ENCODE measurements at places on chromosomes 11 and 22.

DNA sequence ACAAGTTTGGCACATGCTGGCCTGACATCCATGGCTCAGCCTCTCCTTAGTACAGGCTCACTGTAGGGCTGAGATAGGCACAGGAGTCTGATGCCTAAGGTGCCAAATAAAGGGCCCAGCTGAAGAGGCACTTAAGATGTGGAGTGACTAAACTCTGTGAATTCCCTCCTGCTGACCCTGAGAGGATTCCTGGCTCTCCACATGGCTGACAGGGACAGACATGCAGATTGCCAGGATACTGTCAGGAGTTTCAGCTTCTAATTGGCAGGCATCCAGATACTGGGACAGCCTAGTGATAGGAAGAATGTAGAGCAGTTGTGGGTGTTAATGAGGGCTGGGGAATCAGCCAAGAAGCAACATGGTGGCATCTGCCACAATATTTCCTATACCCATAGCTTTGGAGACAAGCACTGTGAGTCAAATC lies 558.7 kb downstream of the INSC start:
- no peaks in the 10 kb centered on the region for H3K27me3 ChIP-seq
- H3K27ac ChIP-seq: no peak overlapping the region
- no peak overlapping the region for H3K4me3 ChIP-seq
- H3K36me3 ChIP-seq: no peaks in the 10 kb centered on the region

DNA sequence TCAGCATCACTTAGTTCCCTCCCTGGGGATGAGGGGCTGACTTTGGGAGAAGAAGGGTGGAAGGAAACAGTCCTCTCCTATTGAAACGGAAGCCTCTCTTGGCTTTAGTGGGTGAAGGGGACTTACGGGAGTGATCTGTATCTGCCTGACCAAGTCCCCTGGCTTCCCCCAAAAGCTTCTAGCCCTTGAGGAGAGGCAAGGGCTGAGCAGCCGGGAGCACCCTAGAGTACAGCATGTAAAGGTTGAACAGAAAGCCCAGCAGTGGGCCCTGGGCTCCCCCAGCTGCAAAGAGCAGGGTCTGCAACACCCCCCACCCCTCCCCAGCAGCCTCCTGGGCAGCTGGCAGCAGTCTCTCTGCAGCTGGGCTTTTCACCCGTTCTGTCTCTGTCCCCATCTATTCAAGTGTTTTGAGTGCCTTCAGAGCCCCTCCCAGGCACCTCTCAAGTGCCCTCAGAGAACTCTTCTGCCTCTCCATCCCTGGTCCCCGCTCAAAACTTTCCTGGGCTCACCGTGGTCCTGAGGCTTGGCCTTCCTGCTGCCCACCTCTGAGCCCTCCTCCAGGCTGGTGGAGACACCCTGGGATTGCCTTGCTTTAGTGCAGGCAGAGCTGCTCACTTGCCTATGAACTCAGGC lies 2.7 kb downstream of the CAPN5 start:
- H3K27ac ChIP-seq: no peak overlapping the region
- no peaks in the 10 kb centered on the region for H3K36me3 ChIP-seq
- no peaks in the 10 kb centered on the region for H3K27me3 ChIP-seq
- H3K4me1 ChIP-seq: peaks cover 26% of the 10 kb centered on the region
- DNase-seq: no peak

GRCh38 chr11:70448983-70449567 lies 50.7 kb downstream of the CTTN start:
- no peaks in the 10 kb centered on the region for H3K27me3 ChIP-seq
- no peak overlapping the region for H3K4me3 ChIP-seq
- no peak for DNase-seq
- H3K36me3 ChIP-seq: no peaks in the 10 kb centered on the region
- H3K27ac ChIP-seq: no peak overlapping the region

- H3K27ac ChIP-seq: no peak overlapping the region
- no peak overlapping the region for H3K4me3 ChIP-seq
- no peaks in the 10 kb centered on the region for H3K4me1 ChIP-seq
- DNase-seq: no peak
- no peaks in the 10 kb centered on the region for H3K36me3 ChIP-seq
Observed at GRCh38 chr22:33332538-33332937, 274.4 kb upstream of the SYN3 start.

GRCh38 chr11:93444617-93445073 lies 98.5 kb downstream of the SMCO4 start:
- H3K36me3 ChIP-seq: no peaks in the 10 kb centered on the region
- no peak for DNase-seq
- no peaks in the 10 kb centered on the region for H3K4me1 ChIP-seq
- no peak overlapping the region for H3K4me3 ChIP-seq
- no peaks in the 10 kb centered on the region for H3K27me3 ChIP-seq

Measured in prostate gland (tissue), 2 donors.